ENCODE measurements at places on chromosomes 1 and 21.

GRCh38 chr1:64942118-64942517 is 24.2 kb downstream of the JAK1 start:
- no peak for DNase-seq

GRCh38 chr1:169129109-169129784 is 22.8 kb downstream of the ATP1B1 start:
- DNase-seq: no peak

DNA sequence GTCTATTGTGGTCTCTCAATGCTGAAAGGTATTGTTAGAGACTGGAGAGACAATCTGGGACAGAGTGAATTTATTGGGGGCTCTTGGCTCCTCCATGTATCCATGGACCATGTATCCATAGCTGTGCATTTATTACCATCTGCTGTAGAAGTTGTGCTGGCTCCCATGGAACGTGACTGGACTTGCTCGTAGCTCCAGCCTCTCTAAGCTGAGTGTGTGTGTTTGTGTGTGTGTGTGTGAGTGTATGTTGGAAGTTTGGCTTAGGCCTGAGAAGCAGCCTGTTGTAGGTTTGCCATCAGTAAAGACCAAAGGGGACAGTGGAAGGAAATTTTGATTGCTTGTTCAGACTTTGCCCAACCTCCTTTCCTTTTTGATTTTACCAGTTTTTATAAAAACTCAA is 105.7 kb upstream of the USP24 start:
- DNase-seq: no peak

DNA sequence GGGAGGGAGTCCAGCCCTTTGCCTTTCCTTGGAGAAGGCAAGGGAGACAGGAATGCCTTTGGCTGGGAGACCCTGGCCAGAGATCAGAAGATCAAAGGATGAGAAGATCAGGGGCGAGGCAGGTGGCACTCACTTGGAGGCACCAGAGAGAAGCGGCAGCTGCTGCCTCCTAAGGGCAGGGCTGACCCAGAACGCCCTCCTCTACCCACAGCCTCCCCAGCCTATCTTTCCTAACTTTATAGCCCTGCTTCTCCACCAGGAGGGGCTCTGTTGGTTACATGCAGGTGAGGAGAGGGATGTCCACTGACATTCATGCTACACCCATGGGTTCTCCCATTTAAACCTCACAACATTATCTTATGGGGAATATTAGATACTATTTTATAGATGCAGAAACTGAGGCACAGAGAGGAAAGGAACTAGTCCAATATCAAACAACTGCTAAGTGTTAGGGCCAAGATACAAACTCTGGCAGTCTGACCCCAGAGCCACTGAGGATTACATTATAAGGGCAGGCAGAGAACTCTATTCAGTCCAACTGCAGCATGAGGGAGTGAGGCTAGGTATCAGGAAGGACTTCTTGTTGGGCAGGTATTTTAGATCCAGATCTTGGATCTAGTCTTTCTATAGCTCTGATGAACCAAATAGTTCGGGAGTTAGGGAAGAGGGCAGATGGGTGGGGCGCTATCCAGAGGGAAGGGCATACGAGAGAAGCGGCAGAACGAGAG is 19.9 kb downstream of the LGR6 start:
- no peak for DNase-seq

GRCh38 chr21:46120301-46121285 is 22.7 kb downstream of the COL6A2 start:
- peak; percentile 11 for DNase-seq

DNA sequence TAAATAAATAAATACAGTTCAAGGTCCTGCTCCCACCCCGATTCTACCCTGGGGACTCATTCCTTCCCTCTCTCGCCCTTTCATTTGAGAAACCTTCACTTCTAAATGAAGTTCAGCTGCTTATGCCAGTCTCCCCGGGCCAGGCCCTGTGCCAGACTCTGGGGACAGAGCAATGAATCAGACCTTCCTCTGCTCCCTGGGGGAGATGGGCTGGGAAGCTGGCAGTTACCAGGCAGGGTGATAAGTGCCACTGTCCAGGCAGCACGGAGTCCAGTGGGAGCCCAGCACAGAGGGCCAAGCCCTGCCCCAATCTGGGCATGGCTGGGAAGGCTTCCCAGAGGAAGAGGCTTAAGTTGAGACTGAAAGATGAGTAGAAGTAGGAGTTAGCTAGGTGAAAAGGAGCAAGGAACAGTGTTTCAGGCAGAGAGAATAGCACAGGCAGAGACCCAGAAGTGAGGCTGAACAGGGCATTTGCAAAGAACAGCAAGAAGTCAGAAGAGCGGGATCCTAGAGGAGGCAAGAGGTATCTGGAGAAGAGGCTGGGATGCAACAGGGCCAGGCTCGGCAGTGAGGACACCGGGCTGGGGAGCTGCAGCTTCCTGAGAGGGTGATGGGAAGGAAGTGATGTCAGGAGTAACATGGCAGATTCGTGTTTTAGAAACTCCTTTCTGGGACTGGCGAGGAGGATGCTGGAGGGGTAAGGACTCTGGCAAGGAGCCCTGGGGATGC is 13.5 kb downstream of the KCNQ4 start:
- DNase-seq: no peak

GRCh38 chr1:245901037-245901436 is 606.0 kb downstream of the SMYD3 start:
- no peak for DNase-seq

DNA sequence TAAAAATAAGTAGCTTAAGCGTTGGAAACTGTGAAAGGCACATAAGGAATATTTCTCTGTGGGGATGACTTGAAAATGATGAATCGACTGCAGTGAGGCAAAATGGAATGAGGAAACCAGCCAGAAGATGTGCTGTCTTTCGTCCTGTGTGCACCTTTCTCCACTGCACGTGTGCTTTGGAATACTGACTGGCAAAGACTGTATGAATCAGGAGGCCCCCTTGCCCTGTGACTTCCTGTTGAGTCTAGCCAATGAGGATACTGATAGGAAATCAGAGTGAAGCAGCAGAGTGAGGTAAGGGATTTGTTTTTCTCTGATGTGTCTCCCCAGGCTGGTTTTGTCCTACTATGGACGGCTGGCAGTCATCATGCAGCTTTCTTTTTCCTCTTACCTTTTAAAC is 118.2 kb upstream of the ADGRL4 start:
- DNase-seq: no peak

DNA sequence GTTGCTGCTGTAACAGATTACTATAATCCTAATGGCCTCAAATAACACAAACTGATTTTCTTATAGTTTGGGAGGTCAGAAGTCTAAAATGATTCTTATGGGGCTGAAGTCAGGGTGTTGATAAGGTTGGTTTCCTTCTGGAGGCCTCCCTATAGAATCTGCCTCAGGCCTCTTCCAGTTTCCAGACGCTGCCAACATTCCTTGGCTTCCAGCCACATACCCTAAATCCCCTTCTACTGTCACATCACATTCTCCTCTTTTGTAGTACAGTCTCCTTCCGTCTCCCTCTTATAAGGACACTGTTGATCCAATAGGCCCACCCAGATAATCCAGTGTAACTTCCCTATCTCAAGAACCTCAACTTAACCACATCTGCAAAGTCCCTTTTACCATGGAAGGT is 145.3 kb upstream of the NCAM2 start:
- no peak for DNase-seq

GRCh38 chr1:117147341-117147831 is 25.8 kb upstream of the TRIM45 start:
- DNase-seq: no peak

DNA sequence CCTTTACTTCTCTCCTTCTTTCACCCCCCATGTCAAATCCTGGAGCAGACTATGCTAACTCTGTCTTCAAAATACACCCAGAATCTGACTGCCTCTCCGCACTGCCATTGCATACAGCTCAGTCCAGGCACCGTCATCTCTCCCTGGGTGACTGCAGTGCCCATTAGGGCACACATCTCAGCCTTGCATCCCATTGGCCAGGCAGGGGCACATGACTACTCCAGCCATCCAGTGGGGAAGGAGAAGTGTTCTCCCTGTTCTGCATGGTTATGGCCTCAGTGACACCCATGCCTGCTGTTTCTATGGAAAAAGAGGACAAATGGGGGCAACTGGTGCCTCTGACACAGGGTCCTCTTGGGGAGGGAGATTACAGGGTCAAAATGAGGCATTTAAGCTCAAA is 270.5 kb downstream of the MATN1 start:
- no peak for DNase-seq

DNA sequence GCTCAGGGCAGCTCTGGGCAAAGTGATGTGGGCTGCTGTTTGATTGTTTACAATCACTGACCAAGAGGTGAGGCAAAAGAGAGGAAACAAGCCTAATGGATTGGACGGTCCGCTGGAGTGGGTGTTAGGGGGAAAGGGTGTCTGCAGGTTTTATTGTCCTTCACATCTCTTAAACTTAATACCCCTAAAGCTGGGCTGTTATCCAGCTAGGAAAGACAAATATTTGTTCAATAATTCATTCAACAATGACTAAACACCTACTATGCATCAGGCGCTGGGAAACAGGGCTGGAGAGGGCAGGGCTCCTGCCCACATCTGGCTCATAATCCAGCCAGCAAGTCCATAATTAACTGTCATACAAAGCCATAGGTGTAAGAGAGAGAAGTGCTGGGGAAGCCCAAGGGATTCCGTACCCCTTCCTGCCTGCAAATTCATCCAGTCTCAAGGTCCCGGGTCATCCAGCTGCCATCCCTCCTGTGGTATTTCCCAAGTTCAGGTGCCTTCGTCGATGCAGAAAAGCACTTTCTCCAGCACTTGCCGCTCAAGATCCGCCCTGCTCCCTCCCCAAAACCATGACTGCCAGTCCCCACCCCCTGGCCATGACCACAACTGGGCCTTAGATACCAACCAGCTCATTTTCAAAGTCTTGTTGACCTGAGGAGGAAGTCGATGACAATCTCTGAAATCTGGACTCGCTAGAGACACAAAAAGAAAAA is 10.7 kb downstream of the TMEM63A start:
- DNase-seq: no peak

GRCh38 chr1:217027403-217028080 is 304.3 kb upstream of the ESRRG start:
- DNase-seq: no peak

- no peak for DNase-seq
These were observed 35.2 kb downstream of the TGFBR3 start for GRCh38 chr1:91850708-91851107.

GRCh38 chr21:21788591-21788990 is 790.4 kb downstream of the NCAM2 start:
- DNase-seq: no peak

GRCh38 chr1:40860706-40861223 is 1.4 kb downstream of the CITED4 start:
- no peak for DNase-seq

- DNase-seq: no peak
These were observed 45.8 kb upstream of the CYP2J2 start for GRCh38 chr1:59972216-59972927.

GRCh38 chr1:220203816-220204215 is 68.4 kb downstream of the RAB3GAP2 start:
- DNase-seq: no peak

DNA sequence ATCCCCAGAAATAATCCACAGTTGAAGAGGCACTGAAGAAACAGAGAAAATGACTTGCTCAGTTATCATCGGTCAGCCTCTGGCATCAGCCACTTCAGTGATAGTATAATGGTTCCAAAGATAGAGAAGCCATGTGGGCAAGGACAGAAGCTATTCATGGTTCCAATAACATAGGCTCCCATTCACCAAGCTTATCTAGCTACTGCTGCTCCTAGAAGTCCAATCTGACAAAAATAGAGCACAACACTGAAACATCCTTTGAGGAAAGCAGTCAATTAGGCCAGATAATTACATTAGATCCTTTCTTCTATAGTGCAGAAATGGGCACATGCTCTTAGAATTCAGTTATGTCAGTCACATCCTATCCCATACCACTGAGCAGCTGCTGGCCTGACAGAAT is 33.5 kb upstream of the CRB1 start:
- DNase-seq: no peak

DNA sequence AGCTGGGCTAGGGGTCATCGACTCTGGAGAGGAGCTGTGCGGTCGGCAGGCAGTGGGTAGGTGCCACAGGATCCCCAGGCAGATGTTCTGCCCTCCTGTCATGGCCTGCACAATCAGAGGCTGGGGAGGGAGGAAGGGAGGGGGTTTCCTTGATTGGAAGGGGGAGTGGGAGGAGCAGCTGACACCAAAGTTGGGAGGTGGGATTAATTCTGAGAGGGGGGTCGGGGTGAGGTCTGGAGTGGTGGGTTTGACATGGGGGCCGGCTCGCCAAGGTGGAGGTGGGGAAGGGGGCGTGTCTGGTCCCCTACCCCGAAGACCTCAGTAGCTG is 651 bp upstream of the HPCA start:
- DNase-seq: no peak

DNA sequence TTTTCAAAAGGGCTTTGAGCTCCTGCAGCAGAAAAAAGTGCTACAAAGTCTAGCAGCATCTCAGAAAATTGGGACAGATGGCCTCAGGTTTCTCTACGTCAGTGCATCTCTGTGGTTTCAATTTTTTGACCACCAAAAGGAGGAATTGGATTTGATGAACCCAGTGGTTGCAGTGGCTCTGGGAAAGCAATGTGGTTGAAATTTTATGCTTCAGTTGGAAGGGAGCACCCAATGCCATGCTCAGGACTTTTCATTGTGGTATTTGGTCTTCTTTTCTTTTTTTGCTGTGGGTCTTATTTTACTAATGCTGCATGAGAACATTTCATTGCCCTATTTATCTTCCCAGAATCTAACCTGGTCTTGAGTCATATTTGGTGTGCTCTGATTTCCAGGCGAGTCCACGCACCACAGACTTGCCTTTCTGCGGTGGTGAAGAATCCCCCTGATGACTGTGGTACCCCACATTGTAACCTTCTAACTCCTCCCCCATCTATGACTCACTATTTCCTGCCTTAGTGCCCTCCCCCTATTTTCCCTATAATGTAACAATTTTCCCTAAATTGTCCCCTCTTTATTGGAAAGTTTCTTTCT is 56.7 kb downstream of the S1PR1 start:
- DNase-seq: no peak

DNA sequence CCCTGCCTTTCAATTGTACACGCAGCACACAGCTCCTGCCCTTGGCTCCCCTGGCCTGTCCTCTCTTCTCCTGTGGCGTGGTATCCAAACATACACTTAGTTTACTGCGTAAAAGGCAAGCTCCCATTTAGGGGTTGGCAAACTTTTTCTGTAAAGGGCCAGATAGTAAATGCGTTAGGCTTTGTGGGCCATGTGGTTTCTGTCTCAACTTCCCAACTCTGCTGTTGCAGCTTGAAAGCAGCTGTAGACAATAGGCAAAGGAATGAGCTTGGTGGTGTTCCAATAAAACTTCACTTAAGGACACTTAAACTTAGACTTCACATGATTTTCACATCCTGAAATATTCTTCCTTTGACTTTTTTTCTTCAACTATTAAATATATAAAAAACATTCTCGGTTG is 63.3 kb downstream of the RHOU start:
- no peak for DNase-seq

DNA sequence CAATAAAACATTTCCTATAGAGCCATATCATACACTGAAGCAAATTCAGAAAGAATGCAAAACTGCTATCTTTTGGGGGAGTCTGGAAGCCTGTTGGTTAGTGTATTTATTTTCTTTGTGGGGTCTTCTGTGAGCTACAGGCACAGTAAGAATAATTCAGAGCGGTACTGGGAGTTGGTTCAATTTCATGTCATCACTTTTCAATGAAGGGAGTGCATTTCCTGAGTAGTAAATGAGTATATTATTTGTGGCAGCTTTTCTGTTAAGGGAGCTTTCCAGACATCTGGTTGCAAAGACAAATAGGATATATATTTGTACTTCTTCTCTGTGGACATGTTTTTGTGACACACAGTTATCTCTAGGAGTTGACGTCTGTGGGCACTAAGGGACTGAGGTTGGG is 130.6 kb downstream of the HUNK start:
- DNase-seq: no peak

- DNase-seq: no peak
These were observed 45.7 kb downstream of the PLPP3 start for GRCh38 chr1:56533621-56534020.

- no peak for DNase-seq
These were observed 13.8 kb upstream of the EDEM3 start for GRCh38 chr1:184768467-184768866.
